ENCODE measurements at places on chromosomes 16 and 17.

GRCh38 chr17:9200699-9201359, 179.5 kb downstream of the NTN1 start:
- DNase-seq: no peak

- DNase-seq: peak; percentile 81
Observed at GRCh38 chr17:79777120-79777893, 641 bp upstream of the CBX2 start.

- DNase-seq: no peak
Observed at GRCh38 chr16:48384520-48385252, 527 bp downstream of the SIAH1 start.

DNA sequence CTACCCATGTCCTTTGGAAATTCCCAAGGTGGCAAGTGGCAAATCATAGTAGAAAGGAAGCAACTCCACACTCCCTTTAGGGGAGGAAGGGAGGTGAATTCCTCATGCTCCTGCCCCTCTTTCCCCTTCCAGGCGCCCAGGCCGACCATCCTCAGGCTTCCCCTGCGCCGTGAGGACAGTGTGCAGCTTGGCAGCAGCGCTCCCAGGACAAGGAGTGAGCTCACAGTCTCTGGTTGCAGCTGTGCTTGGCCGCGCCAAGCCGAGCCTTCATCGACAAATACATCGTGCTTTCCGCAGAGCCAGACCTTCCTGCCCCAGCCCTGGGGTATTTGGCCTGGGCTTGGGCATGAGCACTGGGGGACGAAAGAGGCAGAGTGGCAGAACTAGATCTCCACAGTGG, 112.6 kb downstream of the ENGASE start:
- no peak for DNase-seq

- peak; percentile 47 for DNase-seq
Observed at GRCh38 chr17:2025622-2026309, 632 bp upstream of the RTN4RL1 start.

- no peak for DNase-seq
Observed at GRCh38 chr16:78842950-78843349, 743.5 kb downstream of the WWOX start.

DNA sequence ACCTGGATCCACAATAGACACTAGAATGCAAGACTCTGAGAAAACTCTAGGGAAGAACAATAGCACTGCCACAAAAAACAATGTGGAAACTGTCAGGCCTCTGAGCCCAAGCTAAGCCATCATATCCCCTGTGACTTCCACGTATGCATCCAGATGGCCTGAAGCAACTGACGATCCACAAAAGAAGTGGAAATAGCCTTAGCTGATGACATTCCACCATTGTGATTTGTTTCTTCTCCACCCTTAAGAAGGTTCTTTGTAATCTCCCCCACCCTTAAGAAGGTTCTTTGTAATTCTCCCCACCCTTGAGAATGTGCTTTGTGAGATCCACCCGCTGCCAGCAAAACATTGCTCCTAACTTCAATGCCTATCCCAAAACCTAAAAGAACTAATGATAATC, 39.2 kb upstream of the TNRC6C start:
- no peak for DNase-seq

GRCh38 chr16:52492789-52493357, 54.1 kb downstream of the TOX3 start:
- DNase-seq: no peak

DNA sequence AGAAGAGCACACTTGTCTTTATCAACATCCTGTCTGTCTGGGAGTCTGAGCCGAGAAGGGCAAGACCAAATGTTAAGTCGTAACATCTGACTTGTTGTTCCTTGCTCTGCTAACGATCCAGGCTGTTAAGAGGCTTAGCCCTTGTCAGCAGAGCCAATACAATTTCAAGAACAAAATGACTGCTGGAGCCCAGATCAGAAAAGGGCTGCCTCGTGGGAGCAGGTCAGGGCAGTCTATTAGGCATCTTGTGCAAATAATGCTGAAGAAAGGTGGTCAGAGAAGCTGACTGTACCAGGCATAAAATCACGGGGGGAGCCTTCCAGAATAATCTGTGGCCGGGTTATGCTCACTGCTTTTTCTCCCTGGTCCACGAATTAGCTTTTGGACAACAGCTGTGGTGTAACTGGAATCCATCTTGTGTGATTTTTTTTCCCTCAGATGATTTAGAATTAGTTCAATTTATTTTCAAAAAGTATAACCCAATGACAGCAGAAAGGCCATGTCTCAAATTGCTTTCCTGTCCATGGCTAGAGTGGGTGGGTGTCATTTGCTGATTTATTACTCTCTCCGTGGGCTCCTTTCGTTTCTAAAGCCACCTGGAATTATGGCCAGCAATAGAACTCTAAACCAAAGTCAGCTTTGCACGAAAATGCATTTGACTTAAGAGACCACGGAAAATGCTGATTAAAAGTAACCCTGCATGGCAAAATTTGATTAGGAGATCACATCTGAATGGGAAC, 221.1 kb upstream of the HSBP1 start:
- no peak for DNase-seq

DNA sequence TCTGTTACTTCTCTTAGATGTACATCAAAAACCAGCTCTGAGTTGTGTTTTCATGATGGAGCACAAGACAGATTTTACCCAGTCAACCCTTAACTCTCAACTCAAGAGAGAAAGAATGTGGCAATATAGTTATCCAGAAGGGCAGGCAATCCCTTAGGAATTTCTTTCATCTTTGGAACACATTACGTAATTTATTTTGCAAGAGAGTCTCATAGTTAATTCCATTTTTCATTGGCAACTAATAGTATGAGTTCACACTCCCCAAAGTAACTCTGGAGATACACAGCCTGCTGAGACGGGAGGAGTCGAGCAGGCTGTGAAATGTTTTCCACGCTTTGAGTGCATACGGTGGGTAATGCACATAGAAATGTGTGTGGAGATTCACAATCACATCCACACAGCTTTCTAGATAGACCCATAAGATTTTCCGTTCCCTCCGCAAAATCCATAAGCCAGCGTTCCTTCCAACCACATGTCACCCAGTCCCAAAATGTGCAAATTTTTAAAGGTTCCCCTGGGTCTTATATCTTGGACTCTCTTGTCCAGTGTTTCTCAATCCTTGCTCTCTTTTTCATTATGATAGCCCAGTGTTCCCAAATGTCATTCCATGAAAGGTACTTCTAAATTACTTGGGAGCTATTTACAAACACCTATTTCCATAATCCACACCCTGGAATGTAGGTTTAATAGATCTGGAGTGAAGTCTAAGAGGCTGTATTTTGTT, 8.4 kb upstream of the CDRT4 start:
- DNase-seq: no peak

GRCh38 chr16:85253084-85253941, 141.0 kb upstream of the CIBAR2 start:
- peak; percentile 20 for DNase-seq

- DNase-seq: no peak
Observed at GRCh38 chr16:53071748-53072301, 17.0 kb downstream of the CHD9 start.

- DNase-seq: no peak
Observed at GRCh38 chr16:14151256-14152030, 80.3 kb downstream of the MRTFB start.

DNA sequence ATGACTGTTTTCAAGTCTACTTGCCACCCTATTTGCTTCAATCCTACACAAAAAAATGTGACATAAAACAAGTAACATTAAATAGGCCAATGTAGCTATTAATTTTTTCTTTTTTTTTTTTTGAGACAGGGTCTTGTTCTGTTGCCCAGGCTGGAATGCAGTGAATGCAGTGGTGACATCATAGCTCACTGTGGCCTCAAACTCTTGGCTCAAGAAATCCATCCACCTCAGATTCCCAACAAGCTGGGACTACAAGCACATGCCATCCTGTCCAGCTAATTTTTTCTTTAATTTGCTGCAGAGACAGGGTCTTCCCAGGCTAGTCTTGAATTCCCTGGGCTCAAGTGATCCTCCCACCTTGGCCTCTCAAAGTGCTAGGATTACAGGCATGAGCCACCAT, 29.4 kb downstream of the ANKFY1 start:
- no peak for DNase-seq

GRCh38 chr16:15770107-15770506, 86.7 kb downstream of the MYH11 start:
- no peak for DNase-seq

DNA sequence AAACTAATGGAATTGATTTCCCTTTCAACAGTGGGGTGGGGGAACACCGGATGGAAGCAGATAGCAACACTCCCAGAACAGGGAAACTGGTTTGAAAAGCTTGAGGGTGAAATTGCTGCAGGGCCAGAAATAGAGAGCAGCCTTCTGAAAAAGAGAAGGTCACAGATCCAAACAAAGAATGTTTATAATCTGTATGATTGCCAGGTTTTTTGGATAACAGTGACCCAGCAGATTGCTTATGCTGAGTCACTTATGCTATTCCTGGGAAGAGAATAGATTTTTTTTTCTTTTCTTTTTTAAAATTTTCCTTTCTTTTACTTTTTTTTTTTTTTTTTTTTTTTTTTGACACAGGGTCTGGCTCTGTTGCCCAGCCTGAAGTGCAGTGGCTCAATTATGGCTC, 641.3 kb downstream of the KCNJ2 start:
- no peak for DNase-seq

DNA sequence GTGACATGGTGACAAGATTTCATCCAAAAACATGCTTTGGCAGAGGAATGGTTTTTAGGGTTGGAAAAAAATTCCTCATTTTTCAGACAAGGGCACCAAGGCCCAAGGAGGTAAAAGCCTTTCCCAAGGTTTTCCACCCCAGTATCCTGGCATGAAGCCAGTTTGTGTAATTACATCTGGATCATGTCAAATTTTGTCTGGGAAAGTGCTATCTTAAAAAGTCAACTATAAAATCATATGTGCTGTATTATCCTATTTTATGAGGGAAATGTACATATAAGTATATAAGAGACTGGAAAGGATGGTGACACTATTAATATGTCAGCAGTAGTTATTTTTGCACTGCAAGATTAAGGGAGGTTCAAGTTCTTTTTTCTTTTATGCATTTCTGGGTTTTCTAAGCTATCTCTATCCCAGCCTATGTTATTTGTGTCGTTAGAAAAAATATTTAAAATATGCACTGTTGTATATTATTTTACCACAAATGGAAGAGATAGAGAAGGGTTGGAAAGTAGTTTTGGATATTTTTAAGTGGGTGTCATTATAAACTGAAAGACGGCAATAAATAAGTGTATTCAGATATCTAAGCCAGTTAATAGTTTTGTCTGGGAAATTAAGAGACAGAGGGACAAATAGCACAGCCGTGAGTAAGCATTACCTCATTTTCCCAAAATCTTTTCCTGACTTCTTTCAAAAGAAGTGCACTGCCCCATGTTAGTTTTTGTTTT, 13.5 kb upstream of the FBXO47 start:
- no peak for DNase-seq

- DNase-seq: no peak
Observed at GRCh38 chr17:56142325-56142724, 10.9 kb upstream of the ANKFN1 start.

DNA sequence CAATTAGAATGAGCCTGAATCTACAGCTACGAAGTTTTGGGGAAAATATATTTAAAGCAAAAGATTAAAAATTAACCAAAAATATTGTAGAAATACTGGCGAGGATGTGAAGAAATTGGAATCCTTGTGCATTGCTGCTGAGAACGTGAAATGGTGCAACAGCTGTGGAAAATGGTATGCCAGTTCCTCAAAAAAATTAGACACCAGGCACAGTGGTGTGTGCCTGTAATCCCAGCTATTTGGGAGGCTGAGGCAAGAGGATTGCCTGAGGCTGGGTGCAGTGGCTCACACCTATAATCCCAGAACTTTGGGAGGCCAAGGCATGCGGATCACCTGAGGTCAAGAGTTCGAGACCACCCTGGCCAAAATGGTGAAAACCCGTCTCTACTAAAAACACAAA, 119.9 kb upstream of the TMEM97 start:
- DNase-seq: no peak

GRCh38 chr16:86450691-86451090, 59.6 kb upstream of the FOXF1 start:
- DNase-seq: no peak

DNA sequence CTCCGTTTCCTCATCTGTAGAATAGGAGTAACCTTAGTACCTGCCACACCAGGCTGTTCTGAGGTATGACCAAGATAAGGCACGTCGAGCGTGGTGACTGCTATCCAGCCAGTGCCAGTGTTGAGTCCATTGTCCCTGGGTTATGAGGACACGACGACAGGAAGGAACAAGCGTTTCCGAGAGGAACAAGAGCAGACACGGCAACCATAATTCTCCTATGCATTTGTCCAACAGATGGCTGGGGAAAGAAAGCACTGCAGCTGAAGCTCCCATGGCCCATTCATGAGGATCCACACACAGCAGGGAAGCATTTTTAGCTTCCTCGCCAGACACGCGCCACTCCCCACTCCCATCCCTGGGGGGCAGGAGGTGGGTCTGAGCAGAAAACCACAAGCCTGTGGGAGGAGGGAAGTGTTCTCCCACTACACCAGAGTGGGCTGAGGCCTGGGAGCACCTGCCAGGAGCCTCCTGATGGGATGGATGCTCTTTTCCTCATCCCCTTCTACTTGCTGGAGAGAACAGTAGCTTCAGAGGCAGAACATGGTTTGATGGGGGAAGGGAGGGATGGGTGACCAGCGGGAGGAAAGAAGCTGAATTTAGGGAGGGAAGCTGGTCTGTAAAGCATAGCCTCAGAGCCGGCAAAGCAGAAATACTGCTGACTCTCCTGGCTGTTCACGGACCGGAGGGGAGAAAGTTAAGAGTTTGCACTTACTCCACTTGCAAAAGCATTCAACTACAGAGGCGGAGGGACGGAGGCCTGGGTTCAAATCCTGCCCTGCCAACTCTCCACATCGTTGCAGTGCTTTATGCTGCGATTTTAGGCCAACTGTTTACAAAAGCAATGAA, 2.7 kb downstream of the COTL1 start:
- no peak for DNase-seq

DNA sequence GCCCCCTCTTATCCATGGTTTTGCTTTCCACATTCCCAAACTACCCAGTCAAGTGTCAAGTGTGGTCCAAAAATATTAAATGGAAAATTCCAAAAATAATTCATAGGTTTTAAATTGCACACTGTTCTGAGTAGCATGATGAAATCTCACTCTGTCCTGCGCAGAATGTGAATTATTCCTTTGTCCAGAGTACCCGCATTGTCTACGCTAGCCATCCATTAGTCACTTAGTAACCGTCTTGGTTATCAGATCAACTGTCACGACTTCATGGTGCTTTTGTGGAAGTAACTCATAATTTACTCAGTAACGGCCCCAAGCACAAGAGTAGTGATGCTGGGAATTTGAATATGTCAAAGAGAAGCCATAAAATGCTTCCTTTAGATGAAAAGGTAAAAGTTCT, 94.9 kb downstream of the SLC39A11 start:
- no peak for DNase-seq

DNA sequence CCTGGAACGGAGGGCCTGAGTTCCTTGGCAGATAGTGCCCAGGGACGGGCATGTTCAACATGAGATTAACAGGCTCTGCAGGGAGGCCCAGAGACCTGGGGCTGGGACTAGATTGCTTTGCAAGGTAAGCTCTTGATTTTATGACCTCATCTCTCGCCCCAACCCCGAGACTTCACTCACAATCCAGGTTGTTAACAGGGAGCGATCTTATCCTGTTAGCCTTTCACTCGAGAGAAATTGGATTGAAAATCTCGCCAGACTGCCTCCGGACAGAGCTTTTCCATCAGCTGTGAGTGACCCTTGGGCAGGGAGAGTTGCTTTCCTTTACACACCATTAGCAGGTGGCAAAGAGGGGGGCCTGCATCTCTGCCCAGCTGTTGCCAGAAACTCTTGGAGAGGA, 521.7 kb upstream of the EEF2KMT start:
- no peak for DNase-seq

All from NCI-H1930 (cell line).